Liver (tissue), 10 donors: ENCODE measurements at places on chromosomes 3 and 15.

GRCh38 chr15:28876131-28876844 lies 9.5 kb upstream of the APBA2 start:
- DNase-seq, result no peak

DNA sequence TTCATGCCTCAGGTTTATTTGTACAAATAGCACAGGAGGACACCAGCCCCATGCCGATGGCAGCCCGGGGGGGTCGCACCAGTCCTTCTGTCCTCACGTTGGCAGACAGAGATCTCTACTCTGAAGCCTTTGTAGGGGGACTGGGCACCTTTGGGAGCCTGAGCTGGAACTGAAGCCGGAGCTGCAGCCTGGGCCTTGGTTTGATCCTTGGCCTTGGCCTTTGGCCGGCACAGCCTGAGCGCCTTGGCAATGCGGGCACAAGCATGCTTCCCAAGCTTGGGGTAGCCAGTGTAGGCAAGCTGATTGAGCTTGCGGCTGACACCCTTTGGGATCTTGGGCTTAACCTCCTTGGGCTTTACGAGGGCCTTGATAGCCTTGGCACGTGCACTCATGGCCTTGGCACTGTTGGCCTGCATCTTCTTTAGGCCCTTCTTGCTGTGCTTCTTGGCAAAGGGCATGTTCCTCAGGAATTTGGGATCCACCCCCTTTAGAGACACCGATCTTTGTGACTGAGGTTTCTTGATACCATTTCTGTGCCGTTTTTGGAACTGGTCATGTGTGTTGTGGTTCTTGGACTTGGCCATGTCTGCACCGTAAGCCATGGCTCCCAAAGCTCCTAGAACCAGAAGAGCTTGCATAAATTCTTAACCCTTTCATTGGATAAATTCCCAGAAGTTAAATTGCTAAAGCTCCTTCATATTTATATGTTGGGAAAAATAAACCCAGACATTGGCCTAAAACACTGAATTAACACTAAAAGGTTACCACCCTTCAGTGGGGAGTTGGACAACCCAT lies 33.4 kb upstream of the UACA start:
- no peak for DNase-seq

DNA sequence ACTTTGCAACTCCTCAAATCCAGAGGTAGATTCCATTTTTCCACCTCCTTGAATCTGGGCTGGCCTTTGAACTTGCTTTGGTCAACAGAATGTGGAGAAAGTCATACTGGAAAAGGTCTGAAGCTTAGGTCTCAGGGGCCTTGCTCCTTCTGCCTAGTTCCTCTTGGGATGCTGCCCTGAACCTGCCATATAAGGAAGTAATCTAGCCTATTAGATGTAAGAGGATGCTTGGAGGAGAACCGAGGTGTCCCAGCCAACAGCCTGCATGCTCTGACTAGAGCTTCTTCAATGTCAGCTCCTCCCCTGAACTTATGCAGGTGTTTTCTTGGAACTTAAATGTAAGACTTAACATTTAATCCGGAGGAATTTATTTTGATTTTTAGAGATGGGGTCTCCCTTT lies 2.0 kb upstream of the TMED3 start:
- DNase-seq, result no peak

DNA sequence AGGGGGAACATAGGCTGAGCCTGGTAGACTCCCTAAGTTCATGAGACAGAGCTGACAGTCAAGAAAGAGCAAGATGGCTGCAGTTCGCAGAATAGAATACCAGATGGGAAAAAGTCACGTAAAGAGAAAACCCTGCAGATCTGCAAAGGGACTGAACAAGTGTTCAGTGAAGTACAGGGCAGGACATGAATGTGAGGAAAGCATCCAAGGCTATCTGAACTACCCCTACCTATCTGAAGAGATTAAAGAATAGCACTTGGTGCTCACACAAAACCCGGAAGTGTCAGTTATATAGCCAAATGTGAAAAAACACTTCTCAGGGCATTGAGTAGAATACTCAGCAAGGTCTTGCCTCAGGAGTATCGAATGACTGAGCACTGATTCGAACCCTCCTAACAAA lies 44.0 kb downstream of the GOLGB1 start:
- no peak for DNase-seq

GRCh38 chr15:57411945-57412768 lies 35.9 kb downstream of the CGNL1 start:
- no peak for DNase-seq

GRCh38 chr3:64496786-64497490 lies 190.9 kb downstream of the ADAMTS9 start:
- DNase-seq, result no peak

- DNase-seq, result no peak
Measured at GRCh38 chr3:71025010-71025409, 558.5 kb downstream of the FOXP1 start.

DNA sequence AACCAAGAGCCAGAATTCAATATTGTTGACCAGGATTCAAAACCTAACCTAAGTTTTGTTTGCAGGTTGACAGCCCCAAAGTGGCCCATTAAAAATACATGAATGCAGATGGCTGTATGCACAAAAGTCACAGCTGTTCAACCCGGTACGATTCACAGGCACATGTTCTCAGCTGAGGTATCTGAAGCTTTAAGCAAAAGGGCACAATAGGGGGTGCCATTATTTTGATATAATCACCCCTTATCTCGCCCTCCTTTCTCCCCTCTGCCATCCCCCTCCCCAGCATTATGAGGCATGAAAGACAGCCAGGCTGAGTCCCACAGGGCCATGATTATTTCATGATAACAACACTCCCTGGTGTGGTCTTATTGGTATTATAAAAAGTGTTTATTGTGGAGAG lies 264.9 kb downstream of the EBLN2 start:
- DNase-seq, result no peak
